ENCODE measurements at places on chromosomes 1 and 21. TPM values are rescaled to one million over a fixed set of nuclear protein-coding genes. Genes with fewer than 3 reads are reported as not detected.

NBL1 gene
- 38.1 TPM for total RNA-seq

DNA sequence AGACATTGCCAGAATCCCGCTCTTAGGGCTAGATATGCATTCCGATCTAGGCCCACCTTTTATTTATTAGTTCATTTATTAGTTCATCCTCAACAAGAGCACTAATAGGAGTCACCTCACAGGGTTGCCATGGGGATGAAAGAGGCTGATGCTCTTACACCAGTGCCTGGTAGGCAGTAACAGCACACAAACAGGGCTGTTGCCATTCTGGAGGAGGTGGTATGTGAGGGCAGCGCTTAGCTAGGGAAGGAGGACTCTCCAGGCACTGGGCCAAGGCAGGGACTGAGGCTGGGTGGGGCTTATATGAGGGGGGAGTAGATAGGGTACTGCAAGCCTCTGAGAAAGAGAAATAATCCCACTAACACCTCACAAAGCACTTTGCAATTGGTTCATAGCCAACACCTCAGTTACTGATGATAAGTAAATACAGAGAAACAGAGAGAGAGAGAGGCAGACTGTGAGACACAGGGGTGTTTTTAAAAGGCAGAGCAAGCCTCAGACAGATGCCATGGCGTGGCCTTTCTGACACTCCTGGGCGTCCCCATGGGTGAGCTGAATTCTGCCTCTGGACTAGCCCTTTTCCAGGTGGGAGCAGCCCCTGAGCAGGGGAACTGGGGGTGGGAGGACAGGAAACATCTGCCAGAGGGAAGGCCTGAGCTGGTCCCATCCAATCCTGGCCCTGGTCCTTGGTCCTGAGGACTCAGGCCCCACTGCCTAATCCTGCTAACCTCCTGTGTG lies 5.9 kb downstream of the FCGR2A start:
- no peak for DNase-seq

MROH9 gene
- total RNA-seq, result not detected

DNA sequence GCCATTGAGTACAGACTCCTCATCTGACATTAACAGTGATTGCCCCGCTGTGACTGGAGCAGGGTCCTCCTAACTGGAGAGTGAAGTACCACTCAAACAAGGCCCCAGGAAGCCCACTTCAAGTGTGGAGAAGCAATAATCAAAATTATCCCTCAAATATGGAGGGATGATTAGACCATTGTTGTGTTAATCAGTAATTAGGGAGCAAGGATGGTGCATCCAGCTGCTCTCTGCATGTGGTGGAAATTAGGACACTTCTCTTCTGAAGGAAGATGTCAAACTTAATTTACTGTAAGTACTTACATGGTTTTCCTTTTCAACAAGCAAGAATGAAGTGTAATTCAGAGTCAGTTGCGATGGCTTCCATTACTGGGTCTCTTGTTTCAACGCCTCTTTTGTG lies 3.4 kb upstream of the ZP4 start:
- no peak for DNase-seq

- no peak for DNase-seq
Measured at GRCh38 chr1:200963076-200963475, 60.4 kb downstream of the KIF21B start.

DNA sequence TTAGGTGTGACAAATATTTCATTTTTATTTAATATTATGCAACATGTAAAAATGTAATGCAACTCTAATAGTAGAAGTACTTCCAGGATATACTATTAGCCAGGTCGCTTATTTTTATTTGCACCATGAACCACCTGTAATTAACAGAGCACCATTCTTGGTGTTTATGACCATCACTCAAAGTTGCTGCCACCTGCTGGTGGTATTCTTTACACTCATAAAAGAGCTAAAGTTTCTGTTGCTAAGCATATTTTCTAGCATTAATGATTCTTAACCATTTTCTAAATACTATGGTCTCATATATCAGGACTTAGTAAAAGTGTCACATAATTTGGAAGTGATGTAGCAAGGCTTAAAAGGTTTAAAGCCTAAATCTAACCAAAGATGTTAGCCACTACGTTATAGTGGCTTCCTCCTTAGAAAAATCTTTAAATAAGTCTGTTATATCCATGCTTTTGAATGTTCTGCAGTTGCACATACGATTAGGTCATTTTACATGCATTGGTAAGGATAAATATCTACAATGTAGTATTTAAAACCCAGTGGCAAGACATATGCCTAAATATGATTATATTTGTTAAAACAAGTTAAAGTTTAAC lies 244.5 kb downstream of the NEGR1 start:
- peak; percentile 42 for DNase-seq

AIRE gene
- not detected for total RNA-seq

- no peak for DNase-seq
Measured at GRCh38 chr1:199678771-199679170, 348.7 kb upstream of the NR5A2 start.

- DNase-seq, result no peak
Measured at GRCh38 chr1:204150702-204151551, 917 bp downstream of the ETNK2 start.

All from endothelial cell (in vitro differentiated cells).